ENCODE measurements at places on chromosomes 1 and 21.
A peak's percentile ranks its signal among the peaks of the same experiment; 100 is the strongest.

DNA sequence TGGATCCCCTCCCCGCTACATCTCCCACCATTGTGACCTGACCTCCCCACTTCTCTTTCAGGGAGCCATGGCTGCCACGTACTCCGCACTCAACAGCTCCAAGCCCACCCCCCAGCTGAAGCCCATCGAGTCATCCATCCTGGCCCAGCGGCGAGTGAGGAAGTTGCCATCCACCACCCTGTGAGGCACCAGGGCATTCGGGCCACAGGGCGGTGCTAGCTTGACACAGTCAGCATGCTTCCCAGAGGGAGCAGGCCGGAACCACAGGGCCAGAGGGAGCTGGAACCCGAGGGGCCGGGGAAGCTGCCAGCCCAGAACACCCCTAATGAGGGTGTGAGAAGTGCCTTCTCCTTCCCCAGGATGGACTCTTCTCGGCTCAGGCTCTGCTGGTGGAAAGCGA, 44.5 kb downstream of the RPS6KA1 start:
- DNase-seq, result no peak

DNA sequence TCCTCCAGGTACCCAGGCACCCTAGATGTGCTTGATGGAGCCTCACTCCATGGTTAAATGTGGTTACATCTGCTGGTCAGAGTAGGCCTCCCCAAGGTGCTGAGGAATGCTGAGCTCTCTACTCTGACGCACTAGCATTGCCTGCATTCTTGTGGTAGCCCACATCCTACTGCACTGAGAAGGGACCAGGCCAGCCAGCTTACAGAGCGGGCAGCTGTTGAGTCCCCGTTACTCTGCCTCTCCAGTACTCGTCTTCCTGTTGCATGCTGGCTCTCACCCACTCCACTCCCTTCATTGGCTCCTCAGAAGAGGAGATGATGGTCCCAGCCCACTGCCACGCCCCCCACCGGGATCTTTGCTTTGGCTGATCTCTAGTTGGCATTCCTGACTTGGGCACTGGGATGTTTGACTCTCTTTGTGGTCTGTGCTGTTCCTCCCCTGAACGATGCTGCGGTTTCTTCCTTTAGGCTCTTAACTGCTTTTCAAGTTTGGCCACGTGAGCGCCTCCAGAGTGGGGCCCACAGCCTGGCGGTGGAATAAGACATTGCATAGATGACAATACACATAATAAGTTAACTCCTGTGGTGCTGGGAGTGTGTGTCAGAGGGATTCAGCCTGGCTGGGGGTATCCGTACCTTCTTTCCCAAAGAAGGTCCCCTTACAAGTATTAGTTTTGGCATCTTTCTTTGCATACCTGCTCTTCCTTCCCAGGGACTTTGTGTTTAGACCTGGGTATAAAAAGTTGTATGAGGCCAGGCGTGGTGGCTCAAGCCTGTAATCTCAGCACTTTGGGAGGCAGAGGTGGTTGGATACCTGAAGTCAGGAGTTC, 18.6 kb downstream of the AZIN2 start:
- peak; percentile 56 for DNase-seq

DNA sequence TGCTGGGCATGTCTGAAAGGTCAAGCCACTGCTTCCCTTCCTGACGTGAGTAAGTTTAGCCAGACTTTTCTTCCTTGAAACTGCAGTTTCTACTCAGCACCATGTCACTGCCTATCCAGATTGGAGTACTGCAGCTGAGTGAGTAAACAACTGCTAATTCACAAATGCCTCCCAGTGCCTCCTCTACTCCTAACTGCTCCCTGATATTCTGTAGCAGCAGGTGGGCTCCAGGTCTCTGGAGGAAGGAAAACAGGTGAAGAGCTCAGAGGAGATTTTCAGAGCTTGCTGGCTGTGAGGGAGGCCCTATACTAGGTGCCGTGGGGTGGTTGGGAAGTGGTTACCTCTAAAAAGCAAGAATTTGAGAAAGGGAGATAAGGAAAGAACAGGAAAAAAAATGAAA, 96.5 kb downstream of the KIF14 start:
- DNase-seq, result no peak

DNA sequence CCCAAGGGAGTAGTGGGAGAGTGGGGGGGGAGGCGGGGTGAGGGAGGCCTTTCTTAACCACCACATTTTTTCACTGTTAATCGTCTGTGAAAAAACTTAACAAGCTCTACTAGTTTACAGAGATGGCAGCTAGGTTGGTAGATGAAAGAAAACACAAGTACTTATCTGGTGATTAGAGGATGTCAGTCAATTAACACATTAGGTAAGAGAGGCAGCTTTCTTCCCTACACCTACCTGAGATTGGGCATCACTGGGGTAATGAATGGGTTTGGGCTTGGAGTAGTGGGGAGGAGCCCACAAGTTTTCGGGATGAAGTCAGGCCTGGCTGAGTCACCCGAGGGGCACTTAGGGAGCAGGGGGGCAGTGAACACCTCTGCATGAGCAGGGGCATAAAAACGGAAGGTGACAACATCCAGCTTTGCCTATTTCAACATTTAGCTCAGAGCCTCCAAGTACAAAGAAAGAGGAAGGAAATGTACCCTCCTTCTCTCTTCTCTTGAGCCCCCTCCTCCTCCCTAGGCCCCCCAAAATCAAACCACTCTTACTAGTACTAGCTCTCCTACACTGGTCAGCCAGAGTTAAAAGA, 2.5 kb downstream of the LBR start:
- DNase-seq, result no peak

- no peak for DNase-seq
Observed at GRCh38 chr21:32534113-32534512, 51.2 kb downstream of the TCP10L start.

GRCh38 chr1:100430325-100430756, 78.0 kb downstream of the CDC14A start:
- no peak for DNase-seq

DNA sequence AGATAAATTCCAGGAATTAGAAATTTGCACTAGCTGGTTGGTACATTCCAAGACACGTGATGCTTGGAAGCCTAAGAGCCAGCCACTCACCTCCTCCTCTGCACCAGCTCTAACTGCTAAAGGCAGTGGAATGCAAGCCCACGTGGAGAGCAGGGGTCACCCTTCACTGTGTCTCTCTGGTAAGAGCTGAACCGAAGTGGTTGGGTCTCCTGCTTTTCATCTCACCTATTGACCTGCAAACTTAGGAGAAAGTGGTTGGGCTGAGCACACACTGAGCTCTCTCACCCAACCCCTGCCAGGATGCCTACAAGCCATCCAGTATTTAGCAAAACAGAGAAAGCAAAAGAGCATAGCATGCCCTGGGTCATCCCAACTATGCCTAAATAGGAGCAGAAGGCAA, 19.3 kb downstream of the HAO2 start:
- no peak for DNase-seq

DNA sequence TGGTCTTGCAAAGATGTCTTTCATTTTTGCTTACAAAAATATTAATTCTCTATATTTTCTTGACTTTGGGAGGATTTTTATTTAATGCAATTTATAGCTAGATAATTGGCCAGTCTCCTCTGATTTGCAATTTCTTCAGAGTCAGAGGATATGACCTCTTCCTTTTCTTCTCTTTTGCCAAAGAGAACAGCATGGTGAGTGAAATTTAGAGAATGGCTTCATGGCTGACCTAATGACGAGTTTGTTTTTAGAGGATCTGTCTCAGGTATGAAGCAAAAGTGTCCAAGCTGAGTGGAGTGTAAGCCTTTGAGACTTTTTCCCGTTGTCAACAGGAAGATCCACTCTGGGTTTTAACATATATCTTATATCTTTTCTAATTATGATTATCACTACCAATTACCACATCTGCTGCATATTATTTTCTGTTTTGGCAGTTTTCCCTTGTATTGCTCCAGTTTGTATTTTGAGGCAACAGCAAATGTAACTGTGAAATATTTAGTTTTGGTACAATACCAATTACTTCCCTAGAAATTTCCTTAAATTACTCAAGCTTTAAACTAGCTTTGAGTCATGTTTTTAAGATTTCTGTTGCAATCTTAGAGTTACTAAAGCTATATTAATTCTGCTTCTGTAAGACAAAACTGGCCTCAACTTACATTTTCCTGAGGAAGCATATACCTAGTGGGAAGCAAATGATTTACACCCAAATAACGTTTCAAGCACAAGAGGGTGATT, 332.8 kb upstream of the ZRANB2 start:
- no peak for DNase-seq

DNA sequence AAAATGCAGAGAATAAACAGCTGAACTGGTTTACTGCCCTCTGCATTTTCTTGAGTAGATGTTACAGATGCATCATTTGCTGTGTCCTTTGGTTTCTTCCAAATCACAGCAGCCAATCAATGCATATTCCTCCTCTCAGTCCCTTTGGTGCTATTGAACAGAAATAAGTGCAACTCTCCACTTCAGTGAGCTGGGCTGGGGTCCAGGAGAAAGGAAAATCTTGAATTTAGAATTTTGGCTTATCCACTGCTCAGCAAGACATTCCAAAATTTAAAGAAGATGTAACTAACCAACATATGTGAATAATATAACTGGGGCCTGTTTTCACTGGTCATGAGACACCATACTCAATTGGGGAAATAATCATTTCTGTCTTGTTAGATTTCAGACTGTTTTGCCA, 39.2 kb downstream of the PRMT6 start:
- no peak for DNase-seq

- DNase-seq, result no peak
Observed at GRCh38 chr1:27153927-27154358, 982 bp downstream of the SLC9A1 start.

DNA sequence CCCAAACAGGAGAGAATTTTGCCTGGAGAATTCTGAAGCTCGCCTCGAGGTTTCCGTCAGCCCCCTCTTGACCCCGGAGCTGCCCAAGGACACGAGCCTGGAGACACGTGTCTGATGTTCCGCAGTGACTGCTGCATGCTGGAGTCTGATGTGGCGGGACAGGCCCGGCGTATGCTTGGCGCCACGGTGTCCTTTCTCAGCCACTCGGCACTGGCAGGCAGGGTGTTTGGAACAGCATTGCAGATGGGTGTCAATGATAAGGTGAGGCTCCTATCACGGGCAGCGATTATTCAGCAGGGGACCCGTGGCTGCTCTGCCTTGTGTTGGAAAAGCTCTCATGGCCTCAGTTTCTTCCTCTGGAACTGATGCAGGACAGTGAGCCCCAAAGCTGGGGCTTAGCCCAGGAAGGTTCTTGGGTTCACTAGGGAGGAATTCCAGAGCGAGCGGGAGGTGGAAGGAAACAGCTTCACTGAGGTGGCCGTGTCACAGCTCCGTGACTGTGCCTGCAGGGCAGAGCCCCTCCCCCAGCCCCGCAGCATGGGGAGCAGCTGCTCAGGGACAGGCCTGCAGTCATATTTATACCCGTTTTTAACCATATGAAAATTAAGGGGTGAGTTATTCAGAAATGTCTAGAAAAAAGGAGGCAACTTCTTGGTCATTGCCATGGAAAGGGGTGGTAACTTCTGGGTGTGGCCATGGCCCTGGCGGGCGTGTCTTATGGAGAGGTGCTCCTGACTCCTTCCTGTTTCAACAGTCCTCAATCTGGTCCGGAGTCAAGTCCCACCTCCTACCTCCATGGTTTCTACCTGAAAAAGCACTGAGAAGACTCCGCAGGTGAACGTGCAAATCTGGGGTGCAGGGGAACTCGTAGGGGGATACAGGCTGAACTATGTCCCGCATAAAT, 123.4 kb downstream of the SIK1 start:
- no peak for DNase-seq

DNA sequence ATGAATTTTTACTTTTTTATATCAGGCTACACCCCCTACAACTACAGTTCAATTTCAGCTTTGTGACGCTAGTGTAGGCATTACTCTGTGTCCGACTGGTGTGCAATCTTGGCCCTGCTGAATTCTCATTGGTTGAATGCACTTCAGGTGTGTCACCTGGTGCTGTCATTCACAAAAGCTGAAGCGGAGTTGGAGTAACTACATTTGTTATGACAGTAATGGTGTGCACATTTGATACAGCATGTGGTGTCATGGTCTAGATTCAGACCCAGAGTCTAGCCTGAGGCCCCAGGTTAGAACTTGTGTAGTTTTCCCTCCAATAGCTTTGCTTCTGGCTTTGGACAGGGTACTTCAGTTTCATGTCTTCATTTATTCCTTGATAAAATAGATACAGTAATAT, 88.7 kb downstream of the C1orf94 start:
- no peak for DNase-seq

GRCh38 chr1:17282836-17283235, 25.2 kb upstream of the PADI4 start:
- no peak for DNase-seq

Data from NCI-H2107 (cell line).